NCI-H510A treated with DMSO at 0.1 percent for 48 hours (cell line): ENCODE measurements at places on chromosomes 2 and 18.

GRCh38 chr18:36711813-36712444, 116.9 kb downstream of the TPGS2 start:
- DNase-seq: no peak

GRCh38 chr2:28898048-28898447, 3.6 kb downstream of the WDR43 start:
- DNase-seq: no peak

- no peak for DNase-seq
Observed at GRCh38 chr2:64928813-64929212, 60.4 kb upstream of the SLC1A4 start.

GRCh38 chr2:8709611-8710010, 27.8 kb downstream of the ID2 start:
- no peak for DNase-seq

DNA sequence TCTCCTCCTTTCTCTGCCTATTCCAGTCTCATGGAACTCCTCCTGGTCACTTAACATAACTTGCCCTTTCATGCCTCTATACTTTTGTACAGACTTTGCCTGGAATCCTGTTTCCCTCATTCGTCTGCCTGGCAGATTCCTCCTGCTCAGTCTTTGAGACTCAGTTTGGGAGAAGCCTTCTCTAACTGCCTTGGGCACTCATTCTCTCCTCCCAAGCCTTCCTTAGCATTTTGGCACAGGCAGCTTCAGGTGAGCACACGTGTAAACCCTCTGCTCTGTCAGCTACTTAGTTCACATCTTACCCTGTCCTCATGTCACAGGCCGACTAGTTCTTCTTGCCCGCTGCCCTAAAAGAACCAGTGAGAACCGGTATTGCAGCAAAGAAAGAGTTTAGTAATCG, 6.0 kb upstream of the FAM98A start:
- DNase-seq: no peak

DNA sequence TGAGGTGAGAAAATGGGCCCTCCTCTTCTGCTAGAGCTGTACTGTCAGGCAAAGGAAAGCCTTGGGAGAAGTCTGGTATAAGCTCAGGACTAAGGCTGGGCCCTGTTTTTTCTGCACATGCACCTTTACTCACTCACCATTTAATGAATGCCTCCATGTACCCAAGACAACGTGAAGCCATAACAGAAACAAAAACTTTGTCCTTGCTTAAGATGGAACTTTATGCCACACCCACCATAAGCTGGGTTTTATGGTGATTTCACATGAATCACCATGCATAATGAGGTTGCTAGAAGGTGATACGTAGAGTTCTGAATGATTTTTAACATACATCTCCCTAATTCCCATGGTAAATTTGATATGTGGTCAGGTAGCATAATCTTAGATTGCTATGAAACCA, 63.7 kb upstream of the CYP26B1 start:
- DNase-seq: no peak

- no peak for DNase-seq
Observed at GRCh38 chr18:76816127-76816526, 6.2 kb upstream of the ZNF236 start.

DNA sequence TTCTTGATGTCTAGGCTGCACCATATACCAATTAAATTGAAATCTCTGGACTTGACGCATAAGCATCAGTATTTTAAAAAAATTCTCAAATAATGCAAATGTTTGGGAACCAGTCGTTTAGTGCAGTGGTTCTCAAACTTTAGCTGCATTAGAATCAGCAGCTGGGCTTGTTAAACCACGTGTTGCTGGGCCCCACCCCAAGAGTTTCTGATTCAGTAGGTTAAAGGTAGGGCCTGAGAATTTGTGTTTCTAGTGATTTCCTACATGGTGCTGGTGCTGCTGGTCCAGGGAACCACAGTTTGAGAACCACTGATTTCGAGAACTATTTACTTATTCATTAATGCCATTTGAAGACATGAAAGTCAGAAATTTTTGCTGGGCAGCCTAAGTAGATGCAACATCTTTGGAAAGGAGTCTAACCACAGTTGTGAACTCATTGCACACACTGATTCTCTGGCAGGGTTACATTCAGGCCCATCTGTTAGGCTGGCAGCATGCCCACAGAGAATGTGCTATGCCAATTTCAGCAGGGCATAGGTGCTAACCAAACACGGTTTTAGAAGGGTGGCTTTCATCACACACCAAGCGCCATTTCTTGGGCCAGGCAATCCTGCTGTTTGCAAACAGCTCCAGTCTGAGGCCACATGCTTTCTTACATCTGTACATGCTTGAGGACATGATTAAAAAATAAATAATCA, 26.4 kb upstream of the ATP5MC3 start:
- no peak for DNase-seq

DNA sequence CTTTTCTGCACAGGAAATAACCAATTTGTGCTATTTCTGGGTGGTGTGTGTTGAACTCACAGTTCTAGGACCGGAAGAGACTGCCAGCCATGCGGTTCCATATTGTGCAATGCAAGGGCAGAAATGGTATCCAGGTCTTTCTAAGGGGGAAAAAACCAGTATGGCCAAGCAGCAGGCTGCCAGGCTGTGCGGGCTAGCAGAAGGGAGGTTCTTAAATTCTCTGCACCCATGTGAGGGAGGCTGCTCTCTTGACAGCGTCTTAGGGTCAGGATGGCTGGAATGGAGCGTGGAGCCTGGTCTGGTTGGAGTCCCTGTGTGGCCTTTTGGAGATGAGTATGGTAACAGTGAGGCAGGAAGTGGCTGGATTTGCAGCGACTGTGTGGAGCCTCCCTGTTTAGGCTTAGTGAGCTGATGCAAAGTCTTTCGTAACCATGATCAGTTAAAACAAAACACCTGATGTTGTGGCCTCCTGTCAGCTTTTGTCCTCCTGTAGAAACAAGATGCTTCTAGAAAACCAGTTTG, 52.6 kb downstream of the NCK2 start:
- DNase-seq: no peak

DNA sequence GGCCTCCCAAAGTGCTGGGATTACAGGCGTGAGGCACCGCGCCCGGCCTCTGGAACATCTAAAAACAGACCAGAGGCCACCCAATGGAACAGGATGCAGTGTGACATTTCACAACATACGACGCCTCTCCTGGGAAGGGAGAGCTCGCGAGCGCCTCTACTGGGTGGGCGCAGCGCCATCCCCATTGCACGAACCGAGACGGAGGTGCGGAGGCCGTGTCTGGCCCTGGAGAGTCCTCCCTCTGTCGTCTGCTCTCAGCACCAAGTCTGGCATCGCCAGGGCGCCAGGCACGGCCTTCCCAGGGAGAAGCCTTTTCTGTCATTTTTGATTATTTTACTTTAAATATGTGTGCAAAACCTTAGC, 9.4 kb upstream of the GBX2 start:
- DNase-seq: no peak
